ENCODE measurements at places on chromosomes 2 and 18.
A peak's percentile ranks its signal among the peaks of the same experiment; 100 is the strongest.

GRCh38 chr2:134875309-134875708 lies 36.9 kb downstream of the ACMSD start:
- no peak for DNase-seq

DNA sequence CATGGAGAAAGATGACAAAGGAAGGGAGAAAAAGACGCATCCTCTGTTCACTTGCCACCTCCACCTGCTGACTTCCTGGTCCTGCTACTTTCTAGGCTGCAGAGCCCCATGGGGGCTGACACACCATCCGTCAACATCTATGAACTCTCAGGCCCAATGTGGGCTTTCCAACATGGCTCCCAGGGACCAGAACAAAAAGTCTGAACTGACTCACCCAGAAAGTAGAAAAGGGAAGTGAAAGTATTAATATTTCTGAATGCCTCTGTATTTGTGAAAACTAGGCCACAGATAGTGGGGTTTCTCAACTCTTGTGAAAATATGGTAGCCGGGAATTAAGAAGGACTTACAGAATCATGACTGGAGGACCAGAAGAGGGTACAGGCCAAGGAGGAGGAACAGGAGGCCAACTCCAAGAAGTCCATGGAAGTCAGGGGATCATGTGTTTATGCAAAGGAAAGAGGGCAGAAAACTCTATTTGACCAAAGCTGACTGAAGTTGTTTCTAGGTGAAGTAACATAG lies 123.1 kb upstream of the CAB39 start:
- no peak for DNase-seq

- no peak for DNase-seq
Measured at GRCh38 chr18:5884375-5884774, 10.9 kb downstream of the TMEM200C start.

GRCh38 chr2:132503701-132504100 lies 87.1 kb downstream of the GPR39 start:
- DNase-seq: no peak

- DNase-seq: no peak
Measured at GRCh38 chr2:146317959-146318358, 1526.9 kb upstream of the ACVR2A start.

GRCh38 chr18:50775726-50776125 lies 44.1 kb downstream of the MRO start:
- no peak for DNase-seq

GRCh38 chr2:236287656-236288055 lies 23.4 kb upstream of the ASB18 start:
- DNase-seq: no peak

- no peak for DNase-seq
Measured at GRCh38 chr18:10408131-10408530, 46.3 kb upstream of the APCDD1 start.

DNA sequence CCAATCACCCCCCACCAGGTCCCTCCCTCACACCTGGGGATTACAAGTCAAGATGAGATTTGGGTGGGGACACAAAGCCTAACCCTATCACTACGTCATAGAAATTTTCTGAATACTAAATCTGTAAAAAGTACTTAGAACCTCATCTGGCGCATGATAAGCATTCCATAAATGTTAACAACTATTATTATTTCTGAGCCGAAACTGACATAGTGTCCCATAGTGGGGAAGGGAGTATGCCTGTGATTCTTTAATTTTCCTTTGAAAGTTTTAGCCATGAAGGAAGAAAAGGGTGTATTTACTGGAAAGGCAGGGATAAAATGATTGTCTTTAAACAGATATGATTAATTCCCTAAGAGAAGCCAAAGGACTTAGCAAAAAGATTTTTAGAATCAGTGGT lies 71.4 kb downstream of the FHOD3 start:
- DNase-seq: no peak

DNA sequence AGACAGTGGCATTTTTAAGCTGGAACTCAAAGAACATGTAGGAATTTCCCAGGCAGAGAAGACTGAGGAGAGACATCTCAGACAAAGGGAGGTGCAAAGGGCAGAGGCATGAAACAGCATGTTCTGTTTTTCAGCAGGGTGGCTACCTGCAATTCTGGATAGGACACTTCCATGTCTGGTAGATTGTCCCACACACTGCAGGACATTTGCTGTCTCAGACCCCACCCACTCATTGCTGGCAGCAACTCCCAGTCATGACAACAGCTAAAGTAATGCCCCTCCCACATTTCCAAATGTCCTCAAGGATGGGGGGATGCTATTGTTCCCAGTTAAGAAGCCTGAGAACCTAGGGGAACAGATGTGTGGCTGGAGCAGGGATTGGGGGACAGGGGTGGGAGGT lies 40.8 kb downstream of the ANKRD44 start:
- DNase-seq: no peak

GRCh38 chr2:233064530-233065199 lies 4.5 kb downstream of the INPP5D start:
- no peak for DNase-seq

DNA sequence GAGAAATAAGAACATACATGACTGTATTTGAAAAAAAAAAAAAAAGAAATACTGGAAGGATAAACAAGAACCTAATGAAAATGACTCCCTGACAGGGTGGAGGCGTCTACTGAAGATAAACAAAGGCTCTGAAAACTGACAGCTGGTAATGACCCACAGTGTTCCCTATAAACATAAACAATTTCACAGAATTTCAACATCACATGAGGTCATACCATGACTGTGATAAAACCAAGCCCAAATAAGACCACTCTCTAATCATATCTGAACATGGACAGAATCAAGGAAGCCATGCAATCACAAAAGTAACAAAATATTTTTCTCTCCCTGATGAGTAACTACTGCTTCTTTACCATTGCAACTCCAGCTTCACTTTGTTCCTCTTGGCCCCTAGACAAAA lies 159.3 kb downstream of the FAM124B start:
- DNase-seq: no peak

DNA sequence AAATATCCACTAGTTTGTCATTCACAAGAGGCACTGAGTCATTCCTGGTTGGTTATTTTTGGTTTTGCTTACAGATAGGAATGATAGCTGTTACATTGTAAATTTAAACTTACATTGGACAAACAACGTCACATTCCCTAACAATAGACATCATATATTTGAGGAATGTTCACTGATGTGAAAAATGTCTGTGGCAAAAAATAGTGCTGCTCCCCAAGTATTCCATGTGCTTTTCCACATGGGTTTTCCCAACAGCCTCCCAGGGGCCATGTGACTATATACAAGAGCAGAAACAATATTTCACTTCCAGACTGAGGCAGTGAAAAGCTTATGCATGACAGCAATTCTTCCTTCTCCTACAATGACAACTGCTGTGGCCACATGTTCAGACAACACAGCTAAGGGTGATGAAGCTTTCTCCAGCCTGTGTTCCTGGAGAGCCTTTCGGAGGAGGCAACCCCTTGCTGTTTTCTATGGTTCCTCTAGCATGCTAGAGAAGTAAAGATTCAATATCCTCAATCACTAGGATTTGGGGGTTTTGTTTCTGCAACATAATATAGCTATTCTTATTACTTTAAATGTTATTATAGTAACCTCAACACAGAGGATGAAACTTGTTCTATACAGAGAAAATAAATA lies 202.7 kb downstream of the PTH2R start:
- no peak for DNase-seq

DNA sequence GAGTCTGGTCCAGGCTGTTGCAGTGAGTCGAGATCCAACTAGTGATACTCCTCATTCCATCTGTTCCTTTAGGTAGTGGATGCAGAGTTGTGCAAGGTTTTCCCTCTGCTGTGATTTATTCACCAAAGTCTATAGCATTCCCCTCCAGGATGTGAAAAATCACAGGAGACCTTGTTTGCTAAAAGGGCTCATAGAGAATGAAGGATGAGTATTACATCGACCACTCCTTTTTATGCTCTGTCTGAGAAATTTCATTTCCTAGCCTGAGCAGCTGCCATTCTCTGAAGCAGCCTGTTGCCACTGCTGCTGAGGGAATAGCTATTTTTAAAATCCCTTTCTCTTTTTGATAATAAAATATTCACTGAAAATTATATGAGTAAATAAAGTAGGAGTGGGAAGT lies 134.1 kb upstream of the LRRTM1 start:
- DNase-seq: no peak

GRCh38 chr2:190459881-190460280 lies 51.7 kb downstream of the MFSD6 start:
- DNase-seq: no peak

- no peak for DNase-seq
Measured at GRCh38 chr2:216584112-216584511, 49.1 kb upstream of the IGFBP2 start.

- DNase-seq: no peak
Measured at GRCh38 chr2:167749660-167750059, 497.7 kb downstream of the STK39 start.

GRCh38 chr2:172288603-172289002 lies 138.8 kb upstream of the ITGA6 start:
- DNase-seq: no peak

- DNase-seq: no peak
Measured at GRCh38 chr2:16495509-16496208, 170.0 kb downstream of the CYRIA start.

GRCh38 chr18:79960921-79961526 lies 3.4 kb upstream of the HSBP1L1 start:
- DNase-seq: no peak

DNA sequence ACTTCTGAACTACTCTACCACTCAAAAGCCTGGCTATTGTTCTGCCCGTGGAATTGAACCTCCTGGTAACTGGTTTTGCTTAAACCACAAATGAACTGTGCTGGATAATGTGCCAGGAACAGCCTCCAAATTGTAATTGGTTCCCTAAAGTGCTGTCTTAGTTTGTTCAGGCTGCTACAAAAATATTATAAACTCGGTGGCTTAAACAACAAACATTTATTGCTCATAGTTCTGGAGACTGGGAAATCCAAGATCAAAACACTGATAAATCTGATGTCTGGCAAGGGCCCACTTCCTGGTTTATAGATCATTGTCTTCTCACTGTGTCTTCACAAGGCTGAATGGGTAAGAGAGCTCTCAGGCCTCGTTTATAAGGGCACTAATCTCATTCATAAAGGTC lies 149.2 kb upstream of the NCKAP5 start:
- no peak for DNase-seq

- DNase-seq: peak; percentile 49
Measured at GRCh38 chr2:55014962-55015939, 35.0 kb downstream of the RTN4 start.

DNA sequence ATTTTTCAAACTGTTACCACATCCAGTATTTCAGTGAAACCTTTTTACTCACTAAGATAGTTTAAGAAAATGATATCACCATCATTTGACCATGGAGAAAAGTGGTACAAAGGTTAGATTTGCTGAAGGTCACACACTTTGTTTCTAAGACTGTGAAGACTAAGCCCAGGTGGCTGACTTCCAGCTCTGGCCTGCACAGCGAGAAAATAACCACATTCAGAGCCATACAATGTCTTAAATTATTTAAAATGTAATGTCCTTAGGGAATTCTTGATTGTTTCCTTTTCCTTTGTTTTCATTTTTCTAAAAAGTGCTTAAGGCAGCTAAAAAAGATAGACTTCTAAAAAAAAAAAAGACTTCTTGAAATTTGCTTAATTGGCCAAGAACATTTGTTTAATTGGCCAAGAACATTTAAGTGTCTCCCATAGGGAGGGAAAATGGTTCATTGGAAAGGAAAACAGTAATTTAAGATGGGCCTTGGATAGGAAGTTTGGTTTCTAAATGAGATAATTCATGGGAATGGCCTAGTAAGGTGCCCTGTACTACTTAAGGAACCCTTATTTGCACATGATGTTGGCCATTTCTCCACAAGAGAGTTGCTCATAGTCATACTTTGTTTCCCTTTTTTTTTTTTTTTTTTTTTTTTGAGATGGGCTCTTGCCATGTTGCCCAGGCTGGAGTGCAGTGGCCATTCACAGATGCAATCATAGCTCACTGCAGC lies 45.2 kb downstream of the CYP1B1 start:
- no peak for DNase-seq
